LoVo (cell line): ENCODE measurements at places on chromosomes 13 and 19.
A peak's percentile ranks its signal among the peaks of the same experiment; 100 is the strongest.

- peak; percentile 29 for DNase-seq
Measured at GRCh38 chr13:84896128-84896527, 903.1 kb downstream of the SLITRK6 start.

- DNase-seq = no peak
Measured at GRCh38 chr13:76672420-76672819, 213.8 kb downstream of the KCTD12 start.

- DNase-seq = no peak
Measured at GRCh38 chr19:40332669-40333068, 15.5 kb downstream of the C19orf47 start.

DNA sequence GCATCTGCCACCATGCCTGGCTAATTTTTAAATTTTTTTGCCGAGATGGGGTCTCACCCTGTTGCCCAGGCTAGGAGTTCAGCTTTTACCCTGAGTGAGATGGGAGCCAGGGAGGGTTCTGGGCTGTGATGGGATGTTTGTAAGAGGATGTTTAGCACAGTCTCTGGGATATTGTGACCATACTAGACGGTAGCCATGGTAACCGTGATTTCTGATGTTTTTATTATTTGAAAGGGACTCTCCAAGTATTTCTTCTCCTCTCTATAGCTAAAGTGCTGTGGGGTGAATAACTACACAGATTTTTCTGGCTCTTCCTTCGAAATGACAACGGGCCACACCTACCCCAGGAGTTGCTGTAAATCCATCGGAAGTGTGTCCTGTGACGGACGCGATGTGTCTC, 10.4 kb downstream of the TSPAN16 start:
- no peak for DNase-seq

GRCh38 chr19:35666251-35666913, at the start of gene UPK1A:
Gene UPK1A (plus strand): TSS chr19:35666517. CDS start chr19:35666813, 296 bp downstream.
- no peak for DNase-seq

- no peak for DNase-seq
Measured at GRCh38 chr13:98524793-98525192, 52.1 kb downstream of the STK24 start.

DNA sequence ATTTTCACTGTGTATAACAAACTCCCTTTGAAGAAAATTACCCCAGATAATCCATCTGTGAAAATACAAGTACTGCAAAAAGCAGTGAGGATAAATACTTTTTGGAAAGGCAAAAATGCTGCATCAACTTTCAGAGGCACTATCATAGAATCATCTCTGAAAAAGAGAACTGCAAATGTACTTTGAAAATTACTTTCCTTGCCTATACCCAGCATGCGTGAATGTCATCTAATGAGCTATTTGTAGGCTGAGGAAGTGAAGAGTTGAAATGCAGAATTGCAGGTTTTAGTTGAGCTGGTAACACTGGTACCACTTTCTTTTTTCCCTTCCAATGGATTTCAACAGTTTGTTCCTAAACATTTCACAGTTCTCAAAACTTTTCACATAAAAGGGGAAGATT, 196.7 kb downstream of the TBC1D4 start:
- no peak for DNase-seq

DNA sequence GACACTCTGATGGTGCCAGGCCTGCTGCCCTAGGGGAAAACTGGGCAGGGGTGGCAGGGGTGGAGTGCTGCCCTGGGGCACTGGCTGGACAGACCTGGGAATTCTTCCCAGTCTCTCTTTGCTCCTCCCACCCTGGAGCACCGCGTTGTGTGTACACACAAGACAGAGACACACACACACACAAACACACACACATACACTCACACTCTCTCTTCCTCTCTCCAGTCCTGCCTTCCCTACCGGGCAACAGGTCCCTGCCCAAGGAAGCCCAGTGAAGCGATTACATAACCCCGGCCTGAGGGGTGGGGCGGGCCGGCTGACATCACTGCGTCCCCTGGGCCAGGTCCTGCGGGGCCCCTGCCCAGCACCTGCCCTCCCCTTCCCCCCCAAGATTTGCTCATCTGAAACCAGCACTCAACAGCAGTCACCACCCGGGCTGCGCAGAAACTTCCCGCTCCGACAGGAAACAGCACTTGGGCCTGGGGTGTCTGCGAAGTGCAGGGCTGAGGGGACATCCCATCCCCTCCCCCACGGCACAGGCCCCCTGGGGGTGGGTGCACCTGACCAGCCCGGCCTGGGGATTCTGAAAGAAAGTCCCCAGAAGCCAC, 1.2 kb downstream of the MKNK2 start:
- peak; percentile 45 for DNase-seq

GRCh38 chr19:1084024-1084868, 10.9 kb downstream of the POLR2E start:
- DNase-seq = no peak

DNA sequence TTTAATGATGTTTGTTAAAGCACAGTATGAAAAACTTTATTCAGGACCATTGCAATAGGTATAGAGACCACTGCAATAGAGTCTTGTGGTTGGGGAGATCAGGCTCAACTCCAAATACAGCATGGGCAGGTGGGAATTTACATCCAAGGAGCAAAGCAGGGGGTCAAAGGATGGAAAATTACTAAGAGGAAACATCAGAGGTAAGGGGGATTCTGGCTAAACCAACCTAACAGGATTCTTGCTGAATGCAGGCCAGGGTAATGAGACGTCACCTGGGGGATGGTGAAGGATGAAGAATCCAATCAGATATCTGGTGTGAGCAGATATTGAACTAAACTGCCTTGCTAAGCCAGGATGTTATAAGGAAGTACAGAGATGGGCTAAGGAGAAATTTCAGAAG, 126.6 kb upstream of the MIR17HG start:
- DNase-seq = no peak

- DNase-seq = no peak
Measured at GRCh38 chr13:97974773-97975172, 21.3 kb downstream of the IPO5 start.

- peak; percentile 12 for DNase-seq
Measured at GRCh38 chr13:51453959-51454703, 1.3 kb upstream of the INTS6 start.

DNA sequence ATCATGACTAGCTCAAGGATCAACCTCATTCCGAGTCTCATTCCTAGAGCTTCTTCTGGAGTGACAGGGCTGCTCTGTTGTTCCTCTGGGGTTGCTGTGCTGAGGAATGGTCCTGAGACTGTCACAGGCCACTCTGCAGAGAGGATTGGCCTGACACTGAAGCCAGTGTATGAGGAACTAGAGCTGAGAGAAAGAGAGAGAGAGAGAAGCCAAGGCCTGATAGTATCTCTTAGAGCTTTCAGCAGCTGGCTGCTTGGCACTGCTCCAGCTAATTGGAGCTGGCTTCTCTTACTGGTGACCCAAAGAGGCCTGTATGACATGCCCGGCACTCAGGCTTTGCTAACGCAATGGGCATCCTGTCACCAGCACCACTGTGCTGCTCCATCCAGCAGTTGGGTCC, 73.4 kb upstream of the FLT1 start:
- no peak for DNase-seq

GRCh38 chr13:105627270-105627669, 908.2 kb downstream of the EFNB2 start:
- DNase-seq = no peak

DNA sequence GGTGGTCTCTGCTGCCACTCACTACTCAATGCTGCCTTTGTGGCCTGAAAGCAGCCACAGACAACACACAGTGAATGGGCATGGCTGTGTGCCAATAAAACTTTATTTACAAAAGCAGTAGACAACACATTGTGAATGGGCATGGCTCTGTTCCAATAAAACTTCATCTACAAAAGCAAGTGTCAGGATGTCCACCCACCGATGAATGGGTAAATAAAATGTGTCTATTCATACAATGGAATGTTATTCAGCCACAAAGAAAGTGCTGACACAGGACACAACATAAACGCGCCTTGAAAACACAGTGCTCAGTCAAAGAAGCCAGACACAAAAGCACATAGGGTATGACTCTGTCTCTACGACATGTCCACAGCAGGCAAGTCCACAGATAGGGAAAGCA, 20.1 kb downstream of the ZSCAN5A start:
- DNase-seq = no peak

DNA sequence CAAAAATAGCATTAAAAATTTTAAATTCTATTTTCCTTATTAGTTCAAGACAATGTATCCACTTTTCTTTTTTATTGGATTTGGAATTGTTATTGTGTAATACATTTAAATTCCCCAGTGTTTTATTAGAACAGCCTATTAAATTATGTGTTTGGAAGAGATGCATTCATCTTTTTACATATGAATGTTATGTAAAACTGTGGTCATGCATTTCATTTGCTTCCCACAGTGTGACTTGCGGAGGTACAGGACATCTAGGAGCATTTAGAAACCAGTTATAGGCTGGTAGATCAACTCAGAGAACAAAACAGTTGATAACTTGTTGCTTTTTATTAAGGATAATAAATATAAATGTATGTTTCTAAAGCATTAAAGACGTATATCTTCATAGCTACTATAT, 335.5 kb upstream of the TMTC4 start:
- no peak for DNase-seq

DNA sequence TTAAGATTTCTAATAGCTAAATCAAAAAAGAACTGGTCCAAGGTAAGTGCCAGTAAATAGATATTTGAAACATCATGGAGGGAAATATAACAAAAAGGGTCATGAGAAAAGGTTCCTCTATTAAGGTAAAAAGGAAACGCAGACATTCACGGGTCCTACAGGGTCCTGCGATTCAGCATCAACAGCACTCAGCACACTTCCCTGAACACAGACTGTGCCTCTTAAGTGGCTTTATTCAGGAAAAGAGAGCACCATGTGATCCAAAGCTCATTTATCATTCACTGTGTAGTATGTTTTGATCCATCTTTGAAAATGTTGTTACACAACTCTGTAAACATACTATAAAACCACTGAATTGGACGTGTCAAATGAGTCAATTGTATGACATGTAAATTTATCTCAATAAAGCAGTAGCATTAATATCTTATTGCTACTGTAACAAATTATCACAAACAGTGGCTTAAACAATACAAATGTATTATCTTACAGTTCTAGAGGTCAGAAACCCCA, 33.7 kb downstream of the CRYL1 start:
- no peak for DNase-seq

DNA sequence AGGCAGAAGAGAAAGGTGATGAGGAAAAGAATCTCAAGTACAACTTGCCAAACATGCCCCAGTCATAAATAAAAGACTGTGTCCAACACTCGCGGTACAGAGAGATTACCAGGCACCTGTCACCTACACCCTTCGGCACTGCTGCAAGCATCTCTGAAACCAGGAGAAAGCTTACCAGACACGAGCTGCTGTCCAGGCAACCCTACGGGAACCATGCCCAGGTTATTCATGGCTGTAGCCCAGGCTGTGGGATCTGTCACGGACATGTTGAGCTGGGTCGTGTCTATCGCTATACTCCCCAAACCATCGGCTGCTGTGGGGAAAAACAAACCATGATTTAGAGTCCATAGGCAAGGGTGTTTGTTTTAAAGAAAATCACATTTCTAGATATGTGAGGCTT, 375.0 kb downstream of the ENOX1 start:
- no peak for DNase-seq

DNA sequence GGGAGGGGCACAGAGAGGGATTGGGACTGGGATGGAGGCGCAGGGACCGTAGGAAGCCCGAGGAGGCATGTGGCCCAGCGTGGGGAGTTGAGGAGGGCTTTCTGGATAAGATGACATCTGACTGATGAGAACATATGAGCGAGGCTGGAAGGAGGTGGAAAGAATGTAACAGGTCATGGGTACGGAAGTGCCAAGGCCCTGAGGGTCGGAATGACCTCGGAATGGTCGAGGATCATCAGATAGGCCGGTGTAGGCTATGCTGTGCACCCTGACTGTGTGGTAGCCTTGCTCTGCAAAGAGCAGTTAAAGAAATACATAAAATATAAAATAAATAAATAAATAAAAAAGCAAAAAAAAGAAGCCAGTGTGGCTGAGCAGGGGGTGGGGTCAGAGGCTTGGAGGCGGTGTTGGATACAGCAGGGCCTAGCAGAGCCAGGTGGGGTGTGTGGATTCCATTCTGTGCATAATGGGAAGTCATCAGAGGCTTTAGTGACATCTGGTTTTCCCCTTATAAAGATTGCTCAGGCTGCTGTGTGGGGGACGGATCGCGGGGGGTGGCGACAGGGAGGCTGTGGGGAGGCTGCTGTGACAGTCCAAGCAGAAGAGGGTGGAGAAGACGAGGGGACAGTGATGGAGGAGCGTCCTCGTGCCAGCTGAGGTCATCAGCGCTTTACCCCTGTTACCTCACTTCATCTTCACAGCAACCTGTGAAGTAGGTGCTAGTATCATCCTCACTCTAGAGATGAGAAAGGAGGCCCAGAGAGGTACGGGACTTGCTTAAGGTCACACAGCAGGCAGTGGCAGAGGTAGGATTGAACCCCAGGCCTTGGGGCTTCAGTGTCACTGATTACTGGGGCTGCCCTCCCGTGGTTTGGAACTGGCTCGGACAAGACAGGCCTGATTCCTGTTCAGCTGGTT, 5.0 kb downstream of the PAK4 start:
- no peak for DNase-seq

DNA sequence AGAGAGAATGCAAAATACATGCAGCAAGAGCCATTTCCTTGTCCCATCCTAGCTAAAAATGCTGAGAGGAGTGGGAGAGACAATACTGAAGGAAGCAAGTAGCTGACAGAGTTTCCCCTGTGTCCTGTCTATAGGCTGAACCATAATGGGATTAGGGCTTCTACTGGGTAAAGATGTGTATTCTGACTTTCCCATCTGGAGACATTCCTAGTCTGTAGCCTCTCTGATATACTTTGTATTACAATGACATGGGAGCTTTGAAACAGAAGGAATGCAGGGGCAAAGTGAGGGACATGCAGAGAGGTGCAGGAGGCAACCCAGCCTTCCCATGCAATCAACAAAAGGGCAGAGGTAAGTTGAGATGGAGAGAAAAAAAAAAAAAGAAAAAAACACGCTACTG, 10.5 kb upstream of the GPC6 start:
- DNase-seq = no peak

DNA sequence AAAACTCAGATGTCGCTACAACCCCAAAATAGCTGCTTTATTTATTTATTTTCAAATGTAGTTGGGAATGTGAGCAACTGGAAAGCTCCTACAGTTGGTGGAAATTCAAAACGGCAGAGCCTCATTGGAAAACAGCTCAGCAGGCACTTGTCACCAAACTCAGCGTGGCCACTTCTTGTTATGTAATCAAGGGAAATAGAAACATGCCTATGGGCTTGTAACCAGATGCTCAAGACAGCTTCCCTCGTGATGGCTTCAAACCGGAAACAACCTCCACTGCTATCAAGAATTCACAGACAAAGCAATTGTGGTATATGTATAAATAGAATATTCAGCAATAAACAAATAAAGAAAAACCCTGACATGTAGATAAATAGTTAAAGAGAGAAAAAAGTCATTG, 627.8 kb upstream of the SLC10A2 start:
- DNase-seq = no peak

DNA sequence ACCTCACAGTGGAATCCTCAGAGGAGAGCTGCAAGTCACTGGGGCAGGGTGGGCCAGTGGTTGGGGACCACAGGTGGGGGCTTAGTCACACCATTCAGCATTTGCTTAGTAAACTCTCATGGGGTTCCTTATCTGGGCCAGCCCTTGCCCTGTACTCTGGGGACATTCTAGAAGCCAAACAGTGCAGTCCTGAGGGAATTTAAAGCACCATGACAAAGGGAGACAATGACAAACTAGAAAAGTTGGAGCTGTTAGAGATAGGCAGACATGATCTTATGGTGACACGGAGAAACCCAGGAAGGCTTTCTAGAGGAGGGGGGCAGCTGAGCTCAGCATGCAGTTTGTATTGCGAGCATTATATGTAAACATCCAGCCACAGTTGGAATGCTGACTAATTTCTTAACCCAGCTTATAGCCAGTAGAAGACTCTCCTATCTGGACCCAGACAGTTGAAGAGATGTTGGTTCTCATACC, 87.6 kb downstream of the ZNF429 start:
- no peak for DNase-seq

- peak; percentile 71 for DNase-seq
Measured at GRCh38 chr13:75635828-75636435, at the start of gene LMO7. Gene LMO7 (plus strand): TSS chr13:75636330. CDS start chr13:75636658, 328 bp downstream.
